Thoracic aorta (tissue), 2 donors: ENCODE measurements at places on chromosomes 2 and 18. TPM values are rescaled to one million over a fixed set of nuclear protein-coding genes. Genes with fewer than 3 reads are reported as not detected.

CD28 gene
- total RNA-seq: 4.3 TPM

ANKRD53 gene
- total RNA-seq: 0.49 TPM

TMEM87B gene
- total RNA-seq: 35.3 TPM

KCNJ13 gene
- not detected for total RNA-seq

SP110 gene
- total RNA-seq: 73.5 TPM

IL36B gene
- not detected for total RNA-seq

AQP12B gene
- not detected for total RNA-seq

SLC38A11 gene
- 2.0 TPM for total RNA-seq

PID1 gene
- 66.2 TPM for total RNA-seq

UCN gene
- 1.8 TPM for total RNA-seq

CD8B gene
- 3.5 TPM for total RNA-seq

PTPRN gene
- not detected for total RNA-seq

DNA sequence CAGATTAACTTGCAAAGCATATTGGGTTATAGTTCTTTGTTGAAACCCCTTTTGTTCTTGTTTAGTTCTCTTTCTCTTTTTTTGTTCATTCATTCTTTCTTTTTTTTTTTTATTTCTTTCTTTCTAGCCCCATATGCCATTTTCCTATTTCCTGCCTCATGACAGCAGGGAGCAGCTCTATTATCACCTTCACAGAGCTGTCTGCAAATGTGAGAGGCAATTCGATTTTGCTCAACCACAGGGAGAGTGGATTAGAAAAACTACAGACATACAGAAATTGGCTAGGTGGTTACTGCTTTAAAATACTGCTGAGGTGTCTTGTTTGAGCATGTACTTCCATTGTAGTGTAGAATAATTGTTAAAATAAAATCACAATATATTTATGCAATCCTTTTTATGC lies 44.2 kb upstream of the TBR1 start:
- peaks cover 3% of the 10 kb centered on the region for H3K36me3 ChIP-seq
- no peaks in the 10 kb centered on the region for H3K4me1 ChIP-seq
- H3K27ac ChIP-seq: no peak overlapping the region
- no peak for DNase-seq
- H3K4me3 ChIP-seq: no peak overlapping the region

DNA sequence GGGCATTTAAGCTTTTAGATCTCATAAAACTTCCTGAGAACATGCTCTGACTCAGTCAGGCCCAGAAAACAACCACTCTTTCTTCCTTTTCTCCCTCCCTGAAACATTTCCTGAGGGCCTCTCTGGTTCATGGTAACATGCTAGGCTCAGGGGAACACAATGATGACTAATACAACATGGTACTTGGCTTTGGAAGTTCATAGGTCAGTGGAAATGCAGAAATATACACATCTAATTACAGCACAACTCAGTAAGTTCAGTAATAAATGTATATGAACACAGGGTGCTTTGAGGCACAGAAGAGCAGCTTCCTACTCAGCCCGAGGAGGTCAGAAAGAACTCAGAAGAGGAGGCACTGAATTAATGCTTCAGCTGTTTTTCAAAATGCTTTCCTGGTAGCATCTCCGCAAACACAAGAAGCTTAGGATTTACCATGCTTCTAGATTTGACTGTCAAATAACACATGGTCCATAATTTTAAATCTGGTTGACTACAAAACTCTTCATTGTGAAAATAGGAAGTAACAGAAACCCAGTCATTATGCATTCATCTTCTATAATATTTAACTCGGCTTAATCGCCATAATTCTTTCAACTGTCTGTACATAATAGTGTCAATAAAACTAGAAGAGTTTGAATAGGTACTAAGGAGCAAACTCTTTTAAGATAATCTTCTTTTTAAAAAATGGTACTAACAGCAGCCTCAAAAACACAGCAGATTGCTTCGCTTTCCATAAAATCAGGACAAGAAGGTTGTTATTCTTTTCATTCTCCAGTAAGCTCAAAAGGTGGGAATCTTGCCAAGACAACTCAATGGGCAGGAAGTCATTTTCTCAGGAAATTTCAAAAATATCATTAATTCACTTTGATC lies 251.3 kb downstream of the DLGAP1 start:
- H3K4me3 ChIP-seq: no peak overlapping the region
- no peaks in the 10 kb centered on the region for H3K36me3 ChIP-seq
- DNase-seq: no peak
- H3K4me1 ChIP-seq: no peaks in the 10 kb centered on the region

- no peak overlapping the region for H3K27ac ChIP-seq
- no peak overlapping the region for H3K4me3 ChIP-seq
- H3K36me3 ChIP-seq: no peaks in the 10 kb centered on the region
- no peaks in the 10 kb centered on the region for H3K27me3 ChIP-seq
- peaks cover 17% of the 10 kb centered on the region for H3K4me1 ChIP-seq
These were observed 168.1 kb upstream of the NCK2 start for GRCh38 chr2:105576440-105577241.

DNA sequence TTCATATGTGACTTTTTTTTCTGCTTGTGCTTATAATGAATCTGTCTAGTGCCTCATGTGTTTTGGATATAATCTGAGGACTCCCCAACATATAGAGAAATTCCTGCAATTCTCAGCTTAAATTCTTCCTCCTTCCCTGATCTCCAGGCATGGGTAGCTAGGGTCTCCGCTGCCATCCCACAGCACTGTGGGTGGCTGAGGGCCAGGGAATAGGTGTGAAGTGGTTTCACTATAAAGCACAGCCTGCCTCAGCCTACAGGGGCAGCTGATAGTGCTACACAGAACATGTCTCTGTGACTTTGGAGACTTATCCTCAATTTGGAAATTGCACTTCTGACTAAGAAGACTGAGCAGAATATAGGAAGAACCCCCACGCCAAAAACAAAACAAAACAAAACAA lies 137.3 kb upstream of the NABP1 start:
- H3K27me3 ChIP-seq: no peaks in the 10 kb centered on the region
- H3K36me3 ChIP-seq: no peaks in the 10 kb centered on the region
- H3K27ac ChIP-seq: no peak overlapping the region
- no peak for DNase-seq
- H3K4me3 ChIP-seq: no peak overlapping the region
- no peaks in the 10 kb centered on the region for H3K4me1 ChIP-seq

DNA sequence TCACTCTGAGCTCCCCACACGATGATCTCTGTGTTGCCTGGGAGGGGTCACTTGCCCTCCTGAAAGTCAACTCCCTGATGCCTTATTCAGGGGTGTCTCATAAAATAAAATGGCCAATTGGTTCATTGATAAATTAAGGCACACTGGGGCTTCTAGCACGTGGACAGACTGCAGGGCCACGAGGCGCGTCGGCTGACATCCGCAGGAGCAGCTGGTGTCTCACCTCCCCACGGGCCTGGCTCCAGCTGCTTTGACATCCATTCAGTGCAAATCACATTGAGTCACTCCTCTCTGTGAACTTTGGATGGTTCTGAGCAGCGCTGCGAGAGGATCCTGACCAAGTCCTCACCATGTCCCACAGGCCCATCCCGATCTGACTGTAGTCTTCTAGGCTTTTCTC lies 4.6 kb upstream of the ST8SIA3 start:
- H3K36me3 ChIP-seq: no peaks in the 10 kb centered on the region
- no peaks in the 10 kb centered on the region for H3K4me1 ChIP-seq
- H3K27me3 ChIP-seq: no peaks in the 10 kb centered on the region
- no peak overlapping the region for H3K27ac ChIP-seq
- no peak overlapping the region for H3K4me3 ChIP-seq

- peak overlapping the region; percentile 2 for H3K27ac ChIP-seq
- peaks cover 22% of the 10 kb centered on the region for H3K4me1 ChIP-seq
- H3K27me3 ChIP-seq: no peaks in the 10 kb centered on the region
- DNase-seq: no peak
- H3K4me3 ChIP-seq: no peak overlapping the region
These were observed 120.3 kb downstream of the MEP1B start for GRCh38 chr18:32310101-32310500.

- H3K4me3 ChIP-seq: no peak overlapping the region
- DNase-seq: no peak
- no peak overlapping the region for H3K27ac ChIP-seq
- H3K36me3 ChIP-seq: peaks cover 79% of the 10 kb centered on the region
- H3K27me3 ChIP-seq: no peaks in the 10 kb centered on the region
These were observed 25.3 kb downstream of the SFTPB start for GRCh38 chr2:85642725-85643124.

DNA sequence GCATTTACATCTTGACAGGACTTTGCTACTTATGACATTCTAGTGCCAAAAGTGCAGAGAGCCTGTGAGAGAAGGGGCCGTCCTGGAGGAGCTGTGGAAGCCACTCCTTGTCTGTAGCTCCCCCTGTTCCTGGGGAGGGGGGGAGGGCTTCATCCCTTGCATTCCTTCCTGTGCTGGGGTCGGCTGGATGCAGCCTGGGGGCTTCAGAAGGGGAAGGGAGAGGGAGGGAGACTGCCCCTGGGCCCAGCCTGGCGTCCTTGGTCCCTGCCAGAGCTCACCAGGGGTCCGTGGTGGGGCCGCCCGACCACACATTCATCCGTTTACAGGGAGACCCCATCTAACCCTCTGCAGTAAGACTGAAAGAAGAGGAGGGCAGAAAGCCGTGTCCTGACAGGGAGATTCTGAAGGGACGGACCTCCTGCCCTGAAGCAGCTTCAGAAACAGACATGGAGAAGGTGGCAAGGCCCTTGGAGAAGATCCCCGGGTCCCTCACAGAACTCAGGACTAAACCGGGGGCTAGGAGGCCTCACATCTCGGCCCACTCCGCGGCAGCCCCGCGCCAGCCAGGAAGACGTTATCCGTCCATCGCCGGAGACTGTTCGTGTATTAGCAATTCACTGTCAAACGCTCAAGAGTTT lies 258.3 kb upstream of the SALL3 start:
- no peaks in the 10 kb centered on the region for H3K27me3 ChIP-seq
- no peak overlapping the region for H3K27ac ChIP-seq
- H3K4me3 ChIP-seq: no peak overlapping the region
- DNase-seq: no peak

- no peaks in the 10 kb centered on the region for H3K27me3 ChIP-seq
- peaks cover 62% of the 10 kb centered on the region for H3K4me1 ChIP-seq
- H3K27ac ChIP-seq: peak overlapping the region; percentile 90
- H3K4me3 ChIP-seq: no peak overlapping the region
- H3K36me3 ChIP-seq: no peaks in the 10 kb centered on the region
- DNase-seq: no peak
These were observed 48.6 kb downstream of the SH3RF3 start for GRCh38 chr2:109177635-109178034.

GRCh38 chr2:159449504-159450124 lies 163.1 kb upstream of the WDSUB1 start:
- peaks cover 9% of the 10 kb centered on the region for H3K36me3 ChIP-seq
- no peaks in the 10 kb centered on the region for H3K27me3 ChIP-seq
- DNase-seq: no peak
- H3K4me3 ChIP-seq: no peak overlapping the region
- H3K4me1 ChIP-seq: no peaks in the 10 kb centered on the region
- H3K27ac ChIP-seq: no peak overlapping the region

GRCh38 chr2:157164891-157165290 lies 92.6 kb upstream of the GALNT5 start:
- no peak overlapping the region for H3K4me3 ChIP-seq
- no peaks in the 10 kb centered on the region for H3K4me1 ChIP-seq
- no peak for DNase-seq

DNA sequence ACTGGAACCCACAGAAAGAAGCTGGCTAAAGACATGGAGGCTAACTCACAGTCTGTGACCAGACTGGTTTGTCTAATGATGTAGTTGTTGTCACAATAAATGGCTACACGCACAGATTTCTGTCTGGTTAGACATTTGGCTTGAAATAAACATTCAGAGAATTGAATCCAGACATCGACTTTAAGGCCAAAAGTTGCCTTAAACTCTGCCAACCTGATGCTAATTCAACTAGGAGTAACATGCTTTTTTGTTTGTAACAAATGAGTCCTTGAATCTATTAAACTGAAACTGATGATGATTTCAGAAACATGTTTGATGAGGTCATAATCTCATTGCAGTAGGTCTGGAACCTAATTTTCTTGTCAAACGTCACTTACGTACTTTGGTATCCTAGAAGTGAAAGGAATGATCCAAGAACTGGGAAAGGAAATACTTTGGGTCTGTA lies 123.8 kb downstream of the ERBB4 start:
- H3K4me1 ChIP-seq: peaks cover 13% of the 10 kb centered on the region
- H3K4me3 ChIP-seq: peak overlapping the region; percentile 62
- no peaks in the 10 kb centered on the region for H3K36me3 ChIP-seq
- H3K27me3 ChIP-seq: no peaks in the 10 kb centered on the region
- no peak for DNase-seq
- H3K27ac ChIP-seq: peak overlapping the region; percentile 48

GRCh38 chr18:65282096-65282495 lies 468.7 kb upstream of the CDH7 start:
- no peaks in the 10 kb centered on the region for H3K4me1 ChIP-seq
- H3K4me3 ChIP-seq: no peak overlapping the region

DNA sequence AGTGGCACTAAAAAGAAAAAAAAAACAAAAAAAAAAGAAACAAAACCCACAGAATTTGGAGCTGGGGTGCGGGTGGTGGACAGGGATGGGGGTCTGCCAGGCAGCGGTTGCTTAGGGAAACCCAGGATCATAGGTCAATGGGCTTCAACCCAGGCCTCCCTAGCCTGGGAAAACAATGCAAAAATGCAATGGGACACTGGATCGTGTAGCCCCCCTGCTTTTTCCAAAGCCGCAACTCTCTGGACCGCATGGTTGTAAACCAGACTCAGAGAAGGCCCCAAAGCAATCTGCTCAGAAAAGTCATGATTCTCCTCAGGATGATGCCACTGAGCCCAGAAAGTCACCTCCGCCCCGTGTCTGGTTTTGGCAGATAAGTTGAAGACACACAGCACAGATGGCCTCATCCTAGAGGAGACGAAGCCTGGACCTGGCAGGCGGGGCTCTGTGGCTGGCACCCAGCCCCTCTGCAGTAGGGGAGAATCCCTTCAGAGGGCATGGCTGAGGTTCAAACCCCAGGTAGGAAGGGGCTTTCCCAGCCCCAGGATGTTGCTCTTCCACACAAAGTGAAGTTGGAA lies 5.1 kb downstream of the DLX2 start:
- no peak for DNase-seq
- H3K4me1 ChIP-seq: peaks cover 48% of the 10 kb centered on the region
- peaks cover 60% of the 10 kb centered on the region for H3K27me3 ChIP-seq
- H3K36me3 ChIP-seq: no peaks in the 10 kb centered on the region
- no peak overlapping the region for H3K4me3 ChIP-seq
- H3K27ac ChIP-seq: no peak overlapping the region

- H3K27me3 ChIP-seq: no peaks in the 10 kb centered on the region
- DNase-seq: peak; percentile 11
- peak overlapping the region; percentile 98 for H3K27ac ChIP-seq
- H3K4me3 ChIP-seq: peak overlapping the region; percentile 93
These were observed 1.1 kb downstream of the COBLL1 start for GRCh38 chr2:164840458-164840929.

DNA sequence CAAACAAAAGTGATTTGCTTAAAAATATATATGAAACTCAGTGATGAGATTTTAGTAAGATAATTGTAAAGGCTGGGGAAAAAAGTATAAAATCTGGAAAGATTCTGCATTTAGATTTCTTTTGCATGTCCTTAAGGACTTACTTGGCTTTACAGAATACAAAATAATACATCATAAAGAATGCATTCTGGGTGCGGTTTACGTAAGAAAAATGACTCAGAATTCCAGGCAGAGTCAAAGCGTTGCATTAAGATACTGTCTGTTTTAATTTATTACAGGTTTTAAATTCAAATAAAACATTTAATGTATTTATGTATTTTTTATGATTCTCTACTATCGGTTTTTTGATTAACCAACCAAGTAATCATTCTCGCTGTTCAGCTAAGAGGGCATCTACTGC lies 178.0 kb downstream of the SH3BP4 start:
- H3K4me3 ChIP-seq: no peak overlapping the region
- no peaks in the 10 kb centered on the region for H3K27me3 ChIP-seq
- no peaks in the 10 kb centered on the region for H3K36me3 ChIP-seq
- H3K27ac ChIP-seq: no peak overlapping the region
- no peak for DNase-seq
